ENCODE measurements at places on chromosomes 1 and 21. TPM values are rescaled to one million over a fixed set of nuclear protein-coding genes. Genes with fewer than 3 reads are reported as not detected.

PCP4L1 gene
- total RNA-seq: 3.0 TPM

KIRREL1 gene
- 31.9 TPM for total RNA-seq

KCNJ9 gene
- total RNA-seq: 0.68 TPM

GLIS1 gene
- total RNA-seq: 3.8 TPM

WNT9A gene
- total RNA-seq: 3.5 TPM

LCA5L gene
- total RNA-seq: 61.9 TPM

COG2 gene
- total RNA-seq: 29.4 TPM

FCGR3B gene
- total RNA-seq: 0.37 TPM

AIM2 gene
- total RNA-seq: 1.9 TPM

- H3K36me3 ChIP-seq: no peaks in the 10 kb centered on the region
- H3K27ac ChIP-seq: no peak overlapping the region
- no peak for DNase-seq
- no peaks in the 10 kb centered on the region for H3K27me3 ChIP-seq
- H3K4me1 ChIP-seq: no peaks in the 10 kb centered on the region
Observed at GRCh38 chr1:145740269-145740668, 21.0 kb downstream of the CD160 start.

GRCh38 chr1:108017698-108018097, 52.7 kb upstream of the VAV3 start:
- H3K27ac ChIP-seq: no peak overlapping the region
- no peaks in the 10 kb centered on the region for H3K4me1 ChIP-seq
- no peaks in the 10 kb centered on the region for H3K27me3 ChIP-seq
- DNase-seq: no peak
- no peaks in the 10 kb centered on the region for H3K36me3 ChIP-seq

- no peaks in the 10 kb centered on the region for H3K36me3 ChIP-seq
- no peak overlapping the region for H3K4me3 ChIP-seq
- no peak overlapping the region for H3K27ac ChIP-seq
- DNase-seq: no peak
- no peaks in the 10 kb centered on the region for H3K27me3 ChIP-seq
Observed at GRCh38 chr1:98389809-98390208, 271.7 kb upstream of the SNX7 start.

- no peaks in the 10 kb centered on the region for H3K36me3 ChIP-seq
- H3K4me1 ChIP-seq: peaks cover 82% of the 10 kb centered on the region
- DNase-seq: peak; percentile 84
- H3K27ac ChIP-seq: peak overlapping the region; percentile 89
Observed at GRCh38 chr1:225816643-225817538, 7.0 kb downstream of the EPHX1 start.

DNA sequence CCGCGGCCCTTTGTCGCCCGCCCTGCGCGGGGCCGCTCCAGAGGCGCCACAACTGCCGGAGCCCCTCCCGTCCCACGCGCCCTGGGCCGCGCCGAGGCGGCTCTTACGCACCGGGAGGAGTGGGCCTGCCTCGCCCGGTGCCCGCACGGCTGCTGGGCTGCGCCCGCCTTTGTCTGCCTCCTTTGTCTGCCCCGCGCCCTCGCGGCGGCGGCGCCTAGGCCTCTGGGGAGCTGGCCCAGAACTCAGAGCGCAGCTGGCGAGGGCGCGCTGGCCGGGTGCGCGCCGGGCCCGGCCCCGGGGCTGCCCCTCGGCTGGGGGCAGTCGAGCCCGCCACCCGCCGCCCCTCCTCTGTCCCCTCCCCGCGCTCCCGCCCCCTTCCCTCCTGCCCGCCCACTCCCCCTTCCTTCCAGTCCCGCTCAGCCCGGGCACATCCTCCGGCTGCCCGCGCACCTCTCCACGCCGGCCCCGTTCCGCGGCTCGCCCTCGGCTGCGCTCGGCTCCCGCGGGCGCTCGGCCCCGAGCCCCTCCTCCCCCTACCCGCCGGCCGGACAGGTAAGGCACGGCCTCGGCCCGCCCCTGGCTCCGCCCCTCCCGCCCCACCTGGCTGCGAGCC, at the start of gene DRAXIN:
Gene DRAXIN (plus strand): TSS at position 409 of the 613 bp plus-strand sequence. CDS start 14,549 bp downstream, outside the sequence.
- H3K36me3 ChIP-seq: no peaks in the 10 kb centered on the region
- no peaks in the 10 kb centered on the region for H3K27me3 ChIP-seq
- peak within 1 kb of the TSS; percentile 53 for H3K4me3 ChIP-seq
- H3K4me1 ChIP-seq: peaks cover 8% of the 10 kb centered on the region
- H3K27ac ChIP-seq: no peak within 1 kb of the TSS
- DNase-seq: no peak

DNA sequence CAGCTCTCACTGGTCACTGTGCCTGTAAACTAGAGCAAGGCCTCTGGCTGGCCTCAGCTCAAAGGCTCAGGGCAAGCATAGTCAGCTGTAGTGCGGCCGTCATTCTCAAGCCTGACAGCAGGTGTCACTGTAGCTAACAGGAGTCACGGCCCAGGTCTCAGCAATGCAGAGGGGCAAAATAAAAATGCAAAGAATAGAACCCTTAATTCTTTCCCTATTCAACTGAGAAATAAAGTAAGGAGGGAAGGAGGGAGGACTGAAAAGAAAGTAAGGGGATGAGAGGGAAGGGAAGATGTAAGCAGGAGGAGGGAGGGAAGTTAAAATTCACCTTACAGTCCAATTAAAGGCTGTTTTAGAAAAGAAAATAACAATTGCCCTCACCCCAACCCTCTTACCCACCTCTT, 106.1 kb downstream of the KIAA0319L start:
- no peak overlapping the region for H3K27ac ChIP-seq
- peak; percentile 90 for DNase-seq
- H3K4me3 ChIP-seq: no peak overlapping the region
- H3K4me1 ChIP-seq: peaks cover 18% of the 10 kb centered on the region

- H3K27me3 ChIP-seq: no peaks in the 10 kb centered on the region
- H3K4me1 ChIP-seq: no peaks in the 10 kb centered on the region
- H3K27ac ChIP-seq: no peak overlapping the region
- no peak overlapping the region for H3K4me3 ChIP-seq
Observed at GRCh38 chr1:169321539-169321938, 46.1 kb downstream of the NME7 start.

GRCh38 chr1:235500971-235501540, 3.2 kb downstream of the B3GALNT2 start:
- H3K4me1 ChIP-seq: no peaks in the 10 kb centered on the region
- no peaks in the 10 kb centered on the region for H3K27me3 ChIP-seq
- no peak overlapping the region for H3K27ac ChIP-seq
- H3K4me3 ChIP-seq: no peak overlapping the region
- H3K36me3 ChIP-seq: no peaks in the 10 kb centered on the region
- DNase-seq: no peak

DNA sequence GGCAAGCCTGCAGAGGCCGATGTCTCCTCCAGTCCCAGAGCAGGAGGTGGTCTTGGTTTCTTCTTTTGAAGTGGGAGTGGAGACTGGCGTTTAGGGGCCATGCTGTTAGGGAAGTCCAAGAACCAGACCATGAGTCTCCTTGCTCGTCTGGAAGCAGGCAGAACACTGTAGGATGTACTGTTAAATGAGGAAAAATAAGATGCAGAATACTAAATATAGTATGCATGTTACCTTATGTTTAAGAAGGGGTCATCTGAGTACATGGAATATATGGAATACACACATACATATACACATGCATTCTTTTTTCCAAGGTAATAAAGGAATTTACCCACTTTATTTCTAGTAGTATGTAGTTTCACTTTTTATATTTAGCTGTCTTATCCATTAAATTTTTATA, at the start of gene SETSIP:
Gene SETSIP (minus strand): TSS at position 101 of the 400 bp plus-strand sequence. CDS start 0 bp downstream, at position 101.
- H3K36me3 ChIP-seq: no peaks in the 10 kb centered on the region
- H3K27me3 ChIP-seq: no peaks in the 10 kb centered on the region
- H3K27ac ChIP-seq: no peak within 1 kb of the TSS
- H3K4me3 ChIP-seq: no peak within 1 kb of the TSS

DNA sequence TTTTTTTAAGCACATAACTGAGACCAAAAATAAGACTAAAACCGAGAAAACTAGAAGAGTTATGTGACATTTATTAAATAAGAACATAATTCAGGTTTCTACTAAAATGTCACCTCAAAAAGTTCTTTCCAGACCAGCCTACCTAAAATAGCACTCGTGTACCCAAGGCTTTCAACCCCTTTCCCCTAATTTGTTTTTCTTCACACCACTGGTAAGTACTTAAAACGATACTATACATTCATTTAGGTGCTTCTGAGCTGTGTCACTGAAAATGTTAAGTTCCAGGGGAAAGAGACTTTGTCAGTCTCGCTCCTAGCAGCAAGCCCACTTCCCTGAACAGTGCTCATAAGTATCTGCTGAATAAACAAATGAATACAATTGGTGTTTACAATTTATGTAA, 6.8 kb downstream of the RRAGC start:
- no peak overlapping the region for H3K27ac ChIP-seq
- H3K4me3 ChIP-seq: no peak overlapping the region
- peaks cover 4% of the 10 kb centered on the region for H3K4me1 ChIP-seq
- no peak for DNase-seq

GRCh38 chr21:37407719-37408420, 41.3 kb downstream of the DYRK1A start:
- no peak for DNase-seq
- peaks cover 5% of the 10 kb centered on the region for H3K4me1 ChIP-seq
- no peaks in the 10 kb centered on the region for H3K36me3 ChIP-seq
- no peak overlapping the region for H3K27ac ChIP-seq

GRCh38 chr1:56123826-56124225, 455.5 kb downstream of the PLPP3 start:
- no peaks in the 10 kb centered on the region for H3K27me3 ChIP-seq
- no peaks in the 10 kb centered on the region for H3K4me1 ChIP-seq
- no peak overlapping the region for H3K27ac ChIP-seq
- no peak for DNase-seq

- no peak overlapping the region for H3K4me3 ChIP-seq
- H3K27me3 ChIP-seq: no peaks in the 10 kb centered on the region
- no peaks in the 10 kb centered on the region for H3K4me1 ChIP-seq
- DNase-seq: no peak
- no peak overlapping the region for H3K27ac ChIP-seq
- H3K36me3 ChIP-seq: no peaks in the 10 kb centered on the region
Observed at GRCh38 chr1:50742523-50742922, 217.5 kb downstream of the FAF1 start.

DNA sequence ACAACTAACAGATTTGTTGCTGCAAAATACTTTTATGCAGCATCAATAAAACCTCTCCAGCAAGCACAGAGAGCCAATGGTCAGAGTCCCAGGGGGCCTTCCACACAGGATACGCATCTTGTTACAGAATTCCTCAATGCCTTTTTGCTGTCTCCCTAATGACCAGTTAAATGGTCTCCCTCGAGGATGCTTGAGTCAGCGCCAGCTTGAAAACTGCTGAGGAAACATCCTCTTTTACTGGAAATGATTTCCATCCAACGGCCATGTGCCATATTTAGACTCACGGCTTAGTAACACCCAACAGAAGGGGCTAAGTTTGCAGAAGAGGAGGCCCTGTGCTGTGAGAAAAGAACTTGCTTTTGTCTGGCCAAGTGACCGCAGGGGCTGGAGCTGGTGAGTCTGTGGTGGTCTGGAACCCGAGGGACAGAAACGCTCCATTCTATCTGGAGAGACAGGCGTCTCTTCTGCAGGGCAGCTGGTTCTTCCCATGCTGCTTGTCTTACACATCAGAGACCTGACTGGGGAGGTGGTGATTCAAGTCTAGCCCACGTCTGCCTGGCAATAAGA, 496.4 kb downstream of the SETD4 start:
- H3K27ac ChIP-seq: no peak overlapping the region
- H3K36me3 ChIP-seq: no peaks in the 10 kb centered on the region
- DNase-seq: peak; percentile 70
- H3K27me3 ChIP-seq: no peaks in the 10 kb centered on the region
- peaks cover 13% of the 10 kb centered on the region for H3K4me1 ChIP-seq

DNA sequence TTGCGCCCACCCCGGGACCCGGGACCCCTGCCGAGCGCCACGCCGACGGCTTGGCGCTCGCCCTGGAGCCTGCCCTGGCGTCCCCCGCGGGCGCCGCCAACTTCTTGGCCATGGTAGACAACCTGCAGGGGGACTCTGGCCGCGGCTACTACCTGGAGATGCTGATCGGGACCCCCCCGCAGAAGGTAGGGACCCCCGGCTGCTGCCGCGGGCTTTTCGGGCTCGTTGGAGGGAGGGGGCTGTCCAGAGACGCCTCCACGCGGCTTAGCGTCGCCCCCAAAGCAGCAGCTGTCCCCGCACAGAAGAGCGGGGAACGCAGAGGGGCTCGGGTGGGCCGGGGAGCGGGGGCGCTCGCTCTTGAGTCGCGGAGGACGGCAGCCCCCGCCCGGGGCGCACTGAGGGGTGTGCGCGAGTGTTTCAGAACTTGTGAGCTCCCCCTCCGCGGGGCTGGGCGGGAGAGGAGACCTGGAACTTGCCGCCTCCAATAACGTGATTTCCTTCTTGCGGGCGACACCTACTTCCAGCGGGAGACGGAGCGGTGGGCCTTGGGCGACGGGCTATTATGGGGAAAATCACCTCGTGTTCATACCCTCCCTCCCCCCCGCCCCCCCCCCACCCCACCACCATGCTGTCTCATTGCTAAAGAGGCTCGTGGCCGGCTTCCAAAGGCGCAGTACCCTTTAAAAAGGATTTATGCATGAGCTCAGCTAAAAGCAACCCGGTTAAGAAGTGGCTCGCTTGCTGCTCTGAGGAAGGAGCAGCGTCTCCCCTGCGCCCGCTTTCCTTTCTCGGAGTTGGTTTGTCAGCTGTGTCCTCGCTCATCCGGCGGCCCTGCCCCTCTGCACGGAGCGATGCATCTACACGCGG, 664 bp downstream of the BACE2 start:
- H3K36me3 ChIP-seq: no peaks in the 10 kb centered on the region
- peak; percentile 68 for DNase-seq
- H3K4me1 ChIP-seq: peaks cover 3% of the 10 kb centered on the region
- H3K27ac ChIP-seq: peak overlapping the region; percentile 93
- H3K27me3 ChIP-seq: no peaks in the 10 kb centered on the region
- peak overlapping the region; percentile 76 for H3K4me3 ChIP-seq
